ENCODE measurements at places on chromosomes 3 and 15.

- DNase-seq = no peak
Observed at GRCh38 chr15:81377871-81378270, 3.9 kb upstream of the TMC3 start.

GRCh38 chr3:72345980-72346379, 502.3 kb downstream of the SHQ1 start:
- DNase-seq = no peak

DNA sequence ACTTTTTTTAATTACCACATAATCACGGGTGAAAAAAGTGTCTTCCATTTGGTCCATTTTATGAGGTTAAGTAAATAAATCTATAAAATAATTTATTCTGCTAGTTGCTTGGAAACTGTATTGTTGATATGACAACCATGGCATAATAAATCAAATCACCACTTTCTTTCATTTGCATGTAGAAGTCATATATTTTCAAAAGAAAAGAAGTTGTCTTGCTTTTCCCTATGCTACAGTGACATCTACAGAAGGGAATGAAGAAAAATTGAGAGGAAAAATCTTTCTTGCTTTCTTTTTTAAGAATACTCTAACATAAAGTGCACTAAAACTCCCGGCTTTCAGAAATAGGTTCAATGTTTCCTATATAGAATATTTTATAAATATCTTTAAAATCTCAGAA, 228.5 kb downstream of the ZBBX start:
- DNase-seq = no peak

GRCh38 chr15:76161153-76162035, 101.6 kb downstream of the TMEM266 start:
- no peak for DNase-seq

- DNase-seq = no peak
Observed at GRCh38 chr3:105580296-105580965, 213.7 kb downstream of the ALCAM start.

DNA sequence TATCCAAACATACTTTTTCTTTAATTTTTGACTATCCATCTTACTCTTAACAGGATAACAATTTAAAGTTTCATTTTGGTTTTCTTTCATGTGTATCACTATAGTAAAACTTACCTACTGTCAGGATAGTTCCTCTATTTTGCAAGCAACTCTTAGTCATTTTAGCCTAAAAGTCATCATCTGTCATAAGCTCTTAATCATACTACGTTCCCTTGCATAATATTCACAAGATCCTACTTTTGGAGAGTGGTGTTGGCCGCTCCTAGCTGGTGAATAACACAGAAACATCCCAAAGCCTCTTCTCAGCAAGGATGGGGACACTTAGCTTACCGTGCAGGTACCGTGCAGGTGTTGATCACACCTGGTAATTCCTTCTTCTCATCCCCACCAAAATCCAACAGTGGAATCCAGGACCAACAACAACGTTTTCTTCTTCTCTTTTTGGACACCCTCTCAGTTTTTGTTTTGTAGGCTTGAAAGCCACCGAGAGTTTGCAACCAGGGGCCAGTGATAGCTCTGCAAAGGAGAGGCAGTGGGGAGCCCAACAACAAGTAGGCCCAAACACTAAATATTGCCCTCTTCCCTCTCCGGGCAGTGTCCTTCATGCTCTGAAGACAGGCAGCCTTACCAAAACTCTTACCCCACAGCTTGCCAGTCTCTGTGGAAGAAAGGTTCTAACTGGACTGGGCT, 433 bp downstream of the FILIP1L start:
- no peak for DNase-seq

GRCh38 chr15:98900356-98900755, 107.2 kb downstream of the PGPEP1L start:
- DNase-seq = no peak

- no peak for DNase-seq
Observed at GRCh38 chr3:48716508-48716981, 476 bp downstream of the IP6K2 start.

DNA sequence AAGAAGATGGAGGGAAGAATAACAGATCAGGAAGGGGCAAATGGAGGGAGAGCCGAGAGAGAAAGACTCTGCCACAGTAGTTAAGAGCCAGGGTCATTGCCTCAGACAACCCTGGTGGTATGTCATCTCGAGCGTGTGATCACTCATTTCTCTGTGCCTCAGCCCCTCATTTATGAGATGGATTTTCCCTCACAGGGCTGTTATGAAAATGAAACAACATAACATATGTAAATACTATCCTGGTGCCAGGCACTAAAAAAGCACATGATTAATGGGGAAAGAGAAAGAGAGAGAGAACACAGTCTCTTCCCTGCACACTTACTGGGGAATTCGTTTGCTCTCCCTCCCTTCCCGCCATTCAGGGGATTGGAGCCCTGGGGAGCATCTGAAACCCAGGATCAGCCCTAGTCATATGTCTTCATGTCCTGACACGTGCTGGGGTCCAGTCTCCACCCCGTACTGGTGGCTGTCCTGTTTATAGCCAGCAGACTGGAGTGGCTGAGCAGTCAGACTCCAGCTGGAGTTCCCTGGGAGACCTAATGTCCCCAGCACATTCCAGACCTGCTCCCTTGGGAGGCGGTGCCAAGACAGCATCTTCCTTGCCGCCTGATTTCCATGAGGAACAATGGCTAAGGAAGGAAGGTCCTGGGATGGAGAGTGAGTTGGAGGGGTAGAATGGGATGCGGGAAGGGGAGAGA, 14.7 kb upstream of the AMOTL2 start:
- no peak for DNase-seq

- peak; percentile 21 for DNase-seq
Observed at GRCh38 chr15:27671819-27672437, 427.2 kb downstream of the OCA2 start.

- DNase-seq = peak; percentile 39
Observed at GRCh38 chr3:141646760-141647561, 91.1 kb upstream of the RNF7 start.

GRCh38 chr15:95929232-95929846, 401.2 kb upstream of the NR2F2 start:
- no peak for DNase-seq

- DNase-seq = no peak
Observed at GRCh38 chr3:111947231-111947630, 31.6 kb upstream of the ABHD10 start.

DNA sequence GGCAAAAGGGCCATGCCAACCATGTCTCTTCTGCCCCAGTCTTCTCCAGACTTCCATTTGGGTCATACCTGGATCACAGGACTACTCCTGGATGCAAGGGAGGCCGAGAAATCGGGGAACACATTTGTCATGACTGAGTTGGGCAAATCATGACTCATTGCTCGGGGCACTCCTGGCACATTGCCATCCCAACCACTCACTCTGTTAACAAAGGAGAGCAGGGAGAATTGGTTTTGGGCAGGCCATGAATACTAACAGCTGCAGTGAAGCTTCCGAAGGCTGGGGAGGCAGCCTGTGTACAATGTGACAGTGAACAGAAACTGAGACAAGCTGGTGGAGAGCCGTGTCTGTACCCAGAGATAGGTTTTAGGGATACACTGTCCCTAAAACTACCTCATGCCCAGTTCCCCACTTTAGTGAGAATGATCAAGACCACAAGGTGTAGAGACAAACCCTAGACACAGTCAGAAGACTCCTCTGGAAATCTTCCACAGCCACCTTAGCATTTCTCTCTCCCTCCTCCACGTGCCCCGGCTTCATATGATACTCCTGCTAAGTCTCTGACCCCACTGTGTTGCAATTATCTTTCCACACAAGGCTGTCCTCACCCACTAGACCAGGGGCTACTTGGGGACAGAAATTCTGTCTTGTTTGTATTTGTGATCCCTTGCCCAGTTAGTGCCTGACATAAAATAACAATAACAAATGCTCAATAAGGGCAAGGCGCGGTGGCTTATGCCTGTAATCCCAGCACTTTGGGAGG, 10.5 kb upstream of the BUB1B start:
- DNase-seq = no peak

DNA sequence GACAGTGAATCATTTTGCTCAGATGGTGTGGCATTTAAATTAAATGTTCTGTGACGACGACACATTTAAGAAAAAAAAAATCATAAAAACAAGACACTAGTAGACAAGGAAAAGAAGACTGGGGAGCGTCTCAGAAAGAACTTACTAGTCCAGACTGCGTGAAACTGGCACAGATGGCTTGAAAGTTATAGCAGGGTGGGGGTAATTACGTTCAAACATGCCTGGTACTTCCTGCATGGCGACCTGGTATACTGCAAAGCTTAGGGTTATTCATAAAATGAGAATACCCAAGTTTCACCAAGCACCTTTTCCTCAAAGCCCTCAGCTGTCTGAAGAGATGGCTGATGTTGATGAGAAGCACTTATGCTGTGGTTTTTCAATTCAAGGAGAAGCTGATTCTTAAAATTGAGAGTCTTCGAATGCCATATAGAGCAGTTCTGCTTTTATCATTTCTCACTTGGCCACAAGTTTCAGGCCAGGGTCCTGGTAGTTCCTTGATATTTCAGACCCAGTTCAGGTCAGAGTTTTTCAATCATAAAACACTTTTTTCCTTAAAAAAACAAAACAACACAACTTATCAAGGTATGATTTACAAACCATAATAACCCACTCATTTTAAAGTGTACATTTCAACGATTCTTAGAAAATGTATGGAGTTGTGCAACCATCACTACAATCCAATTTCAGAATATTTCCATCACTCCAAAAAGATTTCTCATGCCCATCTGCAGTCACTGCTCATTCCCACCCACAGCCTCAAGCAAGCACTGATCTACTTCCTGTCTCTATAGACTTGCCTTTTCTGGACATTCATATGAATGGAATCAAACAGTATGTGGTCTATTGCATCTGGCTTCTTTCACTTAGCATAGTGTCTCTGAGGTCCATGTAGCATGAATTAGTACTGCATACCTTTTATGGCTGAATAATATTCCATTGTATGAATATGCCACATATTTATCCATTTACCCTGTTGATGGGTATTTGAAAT, 24.7 kb downstream of the PCOLCE2 start:
- DNase-seq = no peak

DNA sequence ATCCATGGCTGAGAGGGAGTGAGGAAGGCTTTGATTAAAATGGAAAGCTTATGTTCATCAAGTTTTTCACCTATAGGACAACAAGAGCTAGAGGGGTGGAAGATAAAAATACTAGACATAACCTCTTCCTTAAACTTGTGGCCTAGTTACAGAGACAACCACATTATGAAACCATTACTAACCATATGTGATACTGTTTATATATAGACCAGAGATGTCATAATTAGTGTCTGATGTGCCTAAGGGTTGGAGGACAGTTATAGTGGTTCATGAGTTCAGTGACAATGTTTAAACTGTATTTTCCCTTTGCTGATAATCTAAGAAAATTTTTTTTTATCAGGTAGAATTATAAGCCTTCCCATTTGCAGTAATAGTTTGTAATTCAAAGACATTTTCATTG, 23.7 kb downstream of the PHLDB2 start:
- DNase-seq = no peak

GRCh38 chr3:55488398-55489055, 1.4 kb upstream of the WNT5A start:
- peak; percentile 57 for DNase-seq

DNA sequence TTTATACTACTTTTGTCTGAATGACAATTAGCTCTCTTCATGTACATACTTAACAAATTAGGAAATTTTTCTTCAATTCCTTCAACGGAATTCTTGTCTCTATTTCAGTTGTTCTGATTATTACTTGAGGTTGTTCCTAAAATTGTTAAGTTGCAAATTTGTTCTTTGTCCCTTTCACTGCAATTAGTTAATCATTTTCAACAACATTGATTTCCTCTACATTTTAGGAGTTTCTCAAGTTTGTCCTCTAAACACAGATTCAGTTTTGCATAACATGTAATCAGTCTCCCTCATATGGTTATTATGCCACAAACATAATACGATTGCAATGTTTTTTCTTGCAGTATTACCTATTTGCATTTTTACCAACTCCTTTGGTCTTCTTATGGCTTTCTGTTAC, 283.5 kb downstream of the SV2B start:
- no peak for DNase-seq

GRCh38 chr3:43155464-43156121, 49.7 kb upstream of the POMGNT2 start:
- peak; percentile 49 for DNase-seq

DNA sequence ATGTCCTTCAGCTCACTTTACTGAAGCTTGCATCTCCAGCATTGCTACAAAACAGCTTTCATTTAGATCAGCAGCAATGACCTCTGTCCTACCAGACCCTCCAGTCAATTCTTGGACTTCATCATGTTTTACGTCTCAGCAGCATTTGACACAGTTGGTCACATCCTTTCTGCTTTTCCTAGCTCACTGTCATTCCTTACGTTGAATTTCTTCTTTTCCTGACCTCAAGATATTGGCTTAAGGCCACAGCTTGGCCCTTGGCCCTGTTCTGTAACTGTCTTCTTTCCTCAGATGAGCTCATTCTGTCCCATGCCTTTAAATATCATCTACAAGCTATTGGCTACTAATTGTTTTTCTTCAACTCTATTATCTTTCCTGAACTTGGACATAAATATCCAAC, 576.2 kb upstream of the KCNMB2 start:
- DNase-seq = no peak

DNA sequence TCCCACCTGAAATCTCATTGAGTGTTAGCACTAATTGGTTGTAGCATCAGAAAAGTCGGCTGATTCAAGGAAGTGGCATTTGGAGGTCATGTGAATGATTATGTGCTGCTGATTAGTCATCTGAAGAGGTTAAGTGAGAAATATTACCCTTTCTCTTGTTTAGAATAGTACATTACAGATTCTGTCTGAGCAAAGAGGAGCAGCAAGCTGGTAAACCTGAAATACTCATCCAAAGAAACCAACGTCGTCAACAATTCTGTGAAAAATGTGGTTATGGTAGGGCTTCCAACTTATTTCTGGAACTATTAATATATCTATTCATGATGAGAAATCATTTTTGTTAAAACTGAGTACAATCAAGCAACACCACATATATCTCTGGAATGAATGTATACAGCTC, 1024.9 kb downstream of the TUSC7 start:
- no peak for DNase-seq

DNA sequence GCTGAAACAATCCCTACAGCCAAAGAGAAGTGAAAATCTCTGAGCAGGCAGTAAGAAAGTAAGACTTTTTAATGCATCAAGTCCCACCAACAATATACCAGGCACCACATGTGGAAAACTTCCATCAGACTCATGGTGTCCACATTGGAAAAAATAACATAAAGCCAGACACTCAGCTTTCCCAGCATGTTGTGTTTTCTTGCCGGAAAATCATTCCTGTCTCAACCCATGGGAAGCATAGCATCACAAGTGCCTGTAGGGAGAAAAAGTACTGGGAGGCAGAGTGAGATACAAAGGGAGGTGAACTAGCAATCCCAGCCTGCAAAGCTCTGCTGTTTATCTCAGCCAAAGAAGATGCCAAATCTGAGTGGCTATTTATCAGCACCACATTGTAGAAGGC, 868.9 kb downstream of the SI start:
- no peak for DNase-seq
